Colonic mucosa (tissue), 4 donors: ENCODE measurements at places on chromosomes 1 and 21. TPM values are rescaled to one million over a fixed set of nuclear protein-coding genes. Genes with fewer than 3 reads are reported as not detected.

TRPM2 gene
- total RNA-seq, result 2.6 TPM

- no peak for DNase-seq
- no peaks in the 10 kb centered on the region for H3K27me3 ChIP-seq
- H3K4me3 ChIP-seq, result no peak overlapping the region
Observed at GRCh38 chr1:225987491-225988316, 11.4 kb downstream of the SDE2 start.

GRCh38 chr1:9300573-9300972 lies 7.9 kb downstream of the SPSB1 start:
- H3K36me3 ChIP-seq, result no peaks in the 10 kb centered on the region
- no peak for DNase-seq
- H3K4me3 ChIP-seq, result no peak overlapping the region
- no peaks in the 10 kb centered on the region for H3K27me3 ChIP-seq
- peaks cover 20% of the 10 kb centered on the region for H3K4me1 ChIP-seq
- H3K27ac ChIP-seq, result peak overlapping the region; percentile 46

DNA sequence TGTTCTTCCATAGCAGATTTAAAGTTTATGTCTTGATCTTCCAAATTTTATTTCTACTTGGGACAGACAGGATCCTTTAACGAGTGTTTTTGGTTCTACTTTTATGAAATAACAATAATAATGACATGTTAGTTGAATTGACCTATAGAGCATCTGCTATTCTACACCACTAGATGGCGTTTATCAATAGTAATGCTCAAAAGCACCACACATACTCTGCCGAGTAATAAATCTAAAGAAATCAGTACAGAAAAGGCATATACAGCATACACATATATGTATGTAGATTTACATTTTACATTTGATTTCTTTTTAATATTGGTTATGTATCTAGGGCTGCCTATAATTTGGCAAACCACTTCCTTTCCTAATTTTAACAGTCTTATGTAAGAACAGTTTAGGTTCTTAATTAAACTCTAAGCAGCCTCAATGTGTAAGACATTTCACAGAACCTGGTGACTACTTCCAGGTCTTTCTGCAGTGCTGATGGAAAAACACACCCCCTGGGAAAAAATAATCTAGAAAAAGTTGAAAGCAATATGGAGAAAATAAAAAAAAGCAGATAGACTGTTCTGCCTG lies 5.9 kb upstream of the SIPA1L2 start:
- no peaks in the 10 kb centered on the region for H3K36me3 ChIP-seq
- no peaks in the 10 kb centered on the region for H3K4me1 ChIP-seq
- H3K27ac ChIP-seq, result no peak overlapping the region
- no peak for DNase-seq
- no peak overlapping the region for H3K4me3 ChIP-seq
- no peaks in the 10 kb centered on the region for H3K27me3 ChIP-seq
